Activated CD4-positive, alpha-beta T cell treated with anti-CD3 and anti-CD28 coated beads, Interleukin-2, amount 10 ng/mL, durations not matched to agents 24 days and 14 days (primary cell): ENCODE measurements at places on chromosomes 13 and 19.

GRCh38 chr19:3370214-3370720, 3.9 kb downstream of the NFIC start:
- no peak overlapping the region for H3K4me3 ChIP-seq
- no peak overlapping the region for H3K27ac ChIP-seq
- H3K27me3 ChIP-seq: peaks cover 21% of the 10 kb centered on the region
- DNase-seq: no peak

- DNase-seq: no peak
- H3K4me1 ChIP-seq: no peaks in the 10 kb centered on the region
- H3K27me3 ChIP-seq: no peaks in the 10 kb centered on the region
- no peak overlapping the region for H3K27ac ChIP-seq
- H3K4me3 ChIP-seq: no peak overlapping the region
Measured at GRCh38 chr13:77055158-77055557, 28.2 kb upstream of the FBXL3 start.

DNA sequence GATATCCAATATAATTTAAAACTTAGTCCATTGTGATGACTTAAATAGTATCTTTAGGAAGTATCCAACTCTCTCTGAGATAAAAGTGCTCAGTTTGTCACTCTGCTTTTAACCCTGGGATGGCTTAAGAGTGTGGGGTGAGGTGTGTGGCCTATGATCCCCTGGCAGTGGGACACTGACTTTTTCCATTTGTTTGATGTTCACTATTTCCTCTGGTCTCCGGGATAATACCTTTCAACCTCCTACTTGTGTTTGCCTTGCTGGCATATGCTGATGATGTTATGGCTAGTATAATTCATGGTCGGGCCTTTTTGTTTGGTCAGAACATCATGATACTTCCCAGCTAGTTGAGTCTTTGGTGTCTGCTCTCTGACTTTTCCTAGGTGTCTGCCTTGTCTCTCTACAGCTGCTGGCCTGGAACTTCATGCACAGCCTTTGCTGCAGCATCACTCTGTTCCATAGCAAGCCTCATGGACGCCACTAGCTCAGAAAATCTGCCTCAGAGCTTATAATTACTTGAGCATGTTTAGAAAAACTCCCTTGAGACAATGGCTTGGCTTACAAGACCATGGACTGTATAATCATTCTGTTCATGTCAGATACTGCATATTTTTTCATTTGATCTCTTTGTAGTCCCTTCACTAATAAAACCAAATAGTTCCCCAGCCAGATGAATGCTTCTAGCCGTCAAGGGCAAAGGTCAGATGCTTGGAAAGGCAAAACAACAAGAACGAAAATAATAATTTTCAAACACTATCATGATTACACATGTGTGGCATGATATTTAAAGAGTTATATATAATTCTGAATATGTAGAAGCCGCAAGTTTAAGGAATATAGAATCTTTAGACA, 75.2 kb downstream of the WDFY2 start:
- peaks cover 3% of the 10 kb centered on the region for H3K4me1 ChIP-seq

- no peak overlapping the region for H3K27ac ChIP-seq
- H3K27me3 ChIP-seq: no peaks in the 10 kb centered on the region
- H3K4me3 ChIP-seq: no peak overlapping the region
- no peaks in the 10 kb centered on the region for H3K36me3 ChIP-seq
- DNase-seq: no peak
Measured at GRCh38 chr13:34338102-34338501, 520.2 kb downstream of the RFC3 start.

GRCh38 chr13:31869582-31869981, 130.3 kb downstream of the RXFP2 start:
- no peak overlapping the region for H3K27ac ChIP-seq
- no peak for DNase-seq
- no peaks in the 10 kb centered on the region for H3K36me3 ChIP-seq
- H3K4me3 ChIP-seq: no peak overlapping the region
- H3K4me1 ChIP-seq: no peaks in the 10 kb centered on the region

DNA sequence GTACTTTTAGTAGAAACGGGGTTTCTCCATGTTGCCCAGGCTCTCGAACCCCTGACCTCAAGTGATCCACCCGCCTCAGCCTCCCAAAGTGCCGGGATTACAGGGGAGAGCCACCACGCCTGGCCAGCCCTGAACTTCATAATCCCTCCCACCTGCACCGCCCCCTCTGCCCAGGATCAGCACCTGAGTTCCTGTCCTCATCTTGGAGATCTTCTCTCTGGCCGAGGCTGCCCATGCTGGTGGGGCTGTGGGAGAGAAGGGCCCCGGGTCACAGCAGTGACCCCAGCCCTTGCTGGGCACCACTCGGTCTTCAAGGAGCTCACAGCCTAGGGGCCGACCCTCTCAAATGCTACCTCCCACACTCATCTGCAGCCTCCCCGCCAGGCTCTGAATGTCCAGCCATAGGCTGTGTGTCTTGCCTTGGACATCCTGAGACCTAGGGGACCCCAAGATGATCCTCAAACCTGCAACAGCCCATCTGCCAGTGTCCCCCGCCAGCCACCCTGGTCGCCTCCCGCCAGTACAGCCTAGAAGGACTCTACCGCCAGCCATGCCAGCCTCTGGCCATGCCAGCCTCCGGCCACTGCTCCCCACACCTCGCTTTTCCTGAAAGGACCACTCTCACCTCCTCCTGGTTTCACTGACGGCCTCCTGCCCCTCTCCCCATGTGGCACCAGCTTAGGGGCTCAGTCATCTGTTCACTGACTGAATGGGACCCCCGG, 1.5 kb downstream of the ATP8B3 start:
- no peaks in the 10 kb centered on the region for H3K27me3 ChIP-seq
- H3K4me1 ChIP-seq: peaks cover 13% of the 10 kb centered on the region
- no peak for DNase-seq
- H3K27ac ChIP-seq: no peak overlapping the region
- H3K36me3 ChIP-seq: peaks cover 5% of the 10 kb centered on the region

GRCh38 chr13:98315902-98316301, 138.8 kb upstream of the RNF113B start:
- no peaks in the 10 kb centered on the region for H3K27me3 ChIP-seq
- no peaks in the 10 kb centered on the region for H3K4me1 ChIP-seq
- no peak overlapping the region for H3K4me3 ChIP-seq
- no peaks in the 10 kb centered on the region for H3K36me3 ChIP-seq
- no peak for DNase-seq

DNA sequence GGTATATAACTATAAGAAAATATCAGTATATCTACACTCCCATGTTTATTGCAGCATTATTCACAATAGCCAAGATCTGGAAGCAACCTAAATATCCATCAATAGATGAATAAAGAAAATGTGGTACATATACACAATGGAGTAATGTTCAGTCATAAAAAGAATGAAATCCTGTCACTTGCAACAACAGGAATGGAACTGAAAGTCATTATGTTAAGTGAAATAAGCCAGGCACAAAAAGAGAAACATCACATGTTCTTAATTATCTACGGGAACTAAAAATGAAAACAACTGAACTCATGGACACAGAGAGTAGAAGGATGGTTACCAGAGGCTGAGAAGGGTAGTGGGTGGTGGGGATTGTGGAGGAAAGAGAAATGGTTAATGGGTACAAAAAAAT, 665.2 kb downstream of the TBC1D4 start:
- H3K36me3 ChIP-seq: no peaks in the 10 kb centered on the region
- H3K4me1 ChIP-seq: no peaks in the 10 kb centered on the region
- H3K27me3 ChIP-seq: no peaks in the 10 kb centered on the region

- peak overlapping the region; percentile 73 for H3K27ac ChIP-seq
- peaks cover 21% of the 10 kb centered on the region for H3K36me3 ChIP-seq
- H3K27me3 ChIP-seq: no peaks in the 10 kb centered on the region
- peaks cover 40% of the 10 kb centered on the region for H3K4me1 ChIP-seq
- DNase-seq: no peak
Measured at GRCh38 chr19:14138576-14139265, 2.3 kb upstream of the ASF1B start.

DNA sequence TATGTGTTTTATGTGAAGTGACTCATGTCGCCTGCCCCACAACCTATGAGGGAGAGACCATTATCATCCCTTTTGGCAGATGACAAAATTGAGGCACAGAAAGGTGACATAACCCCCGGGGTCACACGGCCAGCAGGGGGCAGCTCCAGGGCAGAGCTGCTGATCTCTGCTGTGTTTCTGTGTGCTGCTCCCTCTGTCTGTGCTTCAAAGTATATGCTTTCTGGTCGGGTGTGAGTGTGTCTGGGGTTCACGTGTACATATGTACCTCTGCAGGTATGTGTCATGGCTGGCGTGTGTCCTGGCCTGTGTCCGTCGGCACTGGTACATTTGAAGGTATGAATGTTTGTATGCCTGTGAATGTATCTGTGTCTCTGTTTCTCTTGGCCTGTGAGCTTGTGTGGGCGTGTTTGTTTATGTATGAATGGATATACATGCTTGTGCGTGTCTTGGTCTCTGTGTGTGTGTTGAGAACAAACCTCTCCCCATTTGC, 7.1 kb downstream of the LIPE start:
- H3K36me3 ChIP-seq: peaks cover 12% of the 10 kb centered on the region
- H3K27me3 ChIP-seq: no peaks in the 10 kb centered on the region
- H3K27ac ChIP-seq: no peak overlapping the region
- peaks cover 36% of the 10 kb centered on the region for H3K4me1 ChIP-seq
- no peak overlapping the region for H3K4me3 ChIP-seq

GRCh38 chr19:56367829-56368711, 25.3 kb downstream of the ZNF582 start:
- peaks cover 12% of the 10 kb centered on the region for H3K4me1 ChIP-seq
- DNase-seq: peak; percentile 90
- H3K27ac ChIP-seq: peak overlapping the region; percentile 84

DNA sequence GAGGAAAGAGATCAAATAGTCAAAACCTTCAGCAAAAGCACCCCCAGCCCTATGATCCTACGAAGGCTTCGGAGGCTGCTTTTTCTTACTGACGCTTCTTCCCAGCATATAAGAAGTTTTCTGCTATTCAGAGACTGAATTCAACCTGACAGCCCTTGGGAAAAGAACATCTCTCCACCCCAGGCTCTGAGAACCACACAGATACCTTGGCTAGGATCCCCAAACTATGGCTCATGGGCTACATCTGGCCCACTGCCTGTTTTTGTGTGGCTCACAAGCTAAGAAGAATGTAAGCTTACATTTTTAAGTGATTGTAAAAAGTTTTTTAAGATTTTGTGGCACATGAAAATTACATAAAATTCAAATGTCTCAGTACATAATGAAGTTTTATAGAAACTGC, 3.0 kb downstream of the SLC15A1 start:
- H3K36me3 ChIP-seq: peaks cover 4% of the 10 kb centered on the region
- no peak for DNase-seq
- no peak overlapping the region for H3K27ac ChIP-seq
- no peak overlapping the region for H3K4me3 ChIP-seq
